Activated gamma-delta T cell treated with anti-CD3 and anti-CD28 coated beads, Interleukin-2, amount 50 U/mL, for 16 hours (primary cell): ENCODE measurements at places on chromosomes 7 and 10.
A peak's percentile ranks its signal among the peaks of the same experiment; 100 is the strongest.

- no peak for DNase-seq
Observed at GRCh38 chr10:11680496-11680895, 61.7 kb upstream of the ECHDC3 start.

GRCh38 chr10:86206240-86206579 lies 160.4 kb downstream of the GRID1 start:
- no peak for DNase-seq

DNA sequence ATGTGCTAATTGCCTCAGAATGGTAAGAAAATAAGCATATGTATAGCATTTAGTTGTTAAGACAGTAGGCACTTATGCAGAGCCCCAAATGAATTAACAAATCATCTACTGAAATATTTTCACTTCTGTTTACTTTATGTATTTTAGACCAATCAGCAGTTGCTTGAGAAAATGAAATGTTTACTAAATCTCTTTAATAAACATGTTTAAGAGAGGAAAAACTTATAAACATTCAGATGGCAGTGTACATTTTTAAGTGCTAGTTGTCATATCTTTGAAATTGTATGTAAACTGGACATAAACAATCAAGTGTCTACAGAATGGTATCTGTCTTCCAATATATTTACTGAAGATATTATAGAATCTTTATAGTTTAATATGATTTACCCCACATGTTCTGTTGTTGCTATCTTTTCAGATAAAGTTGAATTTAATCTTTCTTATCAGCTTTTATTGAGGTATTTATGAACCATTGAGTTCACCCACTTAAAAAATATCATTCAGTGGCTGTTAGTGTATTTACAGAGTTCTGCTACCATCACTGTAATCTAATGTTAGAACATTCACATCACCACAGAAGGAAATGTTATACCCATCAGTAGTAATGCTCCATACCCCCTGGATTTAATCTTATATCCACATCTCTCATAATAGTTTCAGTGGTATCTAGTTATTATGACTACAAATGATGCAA lies 264.3 kb downstream of the ADK start:
- DNase-seq = no peak

GRCh38 chr10:12077580-12078180 lies 8.9 kb downstream of the DHTKD1 start:
- no peak for DNase-seq

DNA sequence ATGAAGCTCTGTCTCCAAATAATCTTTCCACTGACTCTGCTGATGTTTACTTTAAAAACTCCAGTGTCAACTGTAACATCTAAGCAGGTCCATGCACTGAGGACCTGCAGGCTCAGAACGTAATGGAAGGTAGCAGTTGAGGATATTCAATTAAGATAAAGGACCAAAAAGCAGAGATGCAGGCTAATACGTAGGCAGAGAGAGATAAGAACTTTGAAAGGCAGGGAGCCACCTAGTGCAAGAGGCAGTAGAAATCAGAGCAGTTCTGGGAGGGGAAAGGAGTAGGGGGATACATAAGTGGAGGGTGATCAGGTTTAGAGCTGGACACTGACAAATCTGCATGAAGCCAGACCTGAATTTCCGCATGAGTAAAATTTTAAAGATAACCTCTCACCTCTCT lies 114.5 kb upstream of the POM121L12 start:
- DNase-seq = no peak

GRCh38 chr10:110533149-110533548 lies 34.3 kb upstream of the SMC3 start:
- no peak for DNase-seq

DNA sequence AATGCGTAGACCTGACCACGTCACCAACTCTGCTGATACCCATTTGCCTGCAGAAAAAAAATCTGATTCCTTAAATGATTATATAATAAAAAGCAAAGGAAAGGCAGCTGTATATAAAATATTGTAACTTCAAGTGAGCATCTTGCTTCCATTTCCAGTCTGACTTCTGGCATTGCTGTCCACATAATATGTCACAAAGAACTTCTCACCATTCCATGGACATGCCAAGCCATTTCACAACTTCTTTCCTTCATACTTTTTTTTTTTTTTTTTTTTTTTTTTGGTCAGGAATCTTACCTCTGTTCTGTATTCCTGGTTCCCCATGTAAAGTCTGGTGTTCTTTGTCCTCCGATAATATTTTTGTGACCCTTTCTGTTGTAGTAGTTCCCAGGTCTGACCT lies 165.5 kb downstream of the SND1 start:
- DNase-seq = no peak

- no peak for DNase-seq
Observed at GRCh38 chr10:31157123-31158010, 125.7 kb upstream of the ZNF438 start.

DNA sequence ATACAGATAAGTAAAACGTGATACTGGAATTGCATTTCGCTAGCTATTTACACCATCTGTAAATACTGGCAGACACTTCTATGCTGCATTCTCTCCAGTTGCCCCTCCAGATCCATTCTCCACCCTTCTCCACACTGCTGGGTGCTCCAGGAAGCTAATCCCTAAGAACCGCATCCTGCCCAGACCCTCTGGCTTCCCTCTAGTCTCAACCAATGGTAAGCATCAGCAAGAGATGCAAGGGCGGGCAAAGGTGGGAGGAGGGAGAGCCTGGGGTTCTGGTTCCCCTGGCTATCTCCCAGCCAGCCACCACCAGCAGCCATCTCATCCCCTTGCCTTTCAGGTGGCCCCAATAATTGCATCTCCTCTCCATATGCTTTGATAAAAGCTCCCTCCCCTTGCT lies 84.4 kb downstream of the AMPH start:
- DNase-seq = no peak

GRCh38 chr7:22885797-22886261 lies 63.2 kb upstream of the TOMM7 start:
- DNase-seq = peak; percentile 15

GRCh38 chr10:17029239-17029580 lies 100.4 kb downstream of the CUBN start:
- no peak for DNase-seq

GRCh38 chr7:141915565-141915964 lies 634 bp upstream of the OR9A4 start:
- no peak for DNase-seq

DNA sequence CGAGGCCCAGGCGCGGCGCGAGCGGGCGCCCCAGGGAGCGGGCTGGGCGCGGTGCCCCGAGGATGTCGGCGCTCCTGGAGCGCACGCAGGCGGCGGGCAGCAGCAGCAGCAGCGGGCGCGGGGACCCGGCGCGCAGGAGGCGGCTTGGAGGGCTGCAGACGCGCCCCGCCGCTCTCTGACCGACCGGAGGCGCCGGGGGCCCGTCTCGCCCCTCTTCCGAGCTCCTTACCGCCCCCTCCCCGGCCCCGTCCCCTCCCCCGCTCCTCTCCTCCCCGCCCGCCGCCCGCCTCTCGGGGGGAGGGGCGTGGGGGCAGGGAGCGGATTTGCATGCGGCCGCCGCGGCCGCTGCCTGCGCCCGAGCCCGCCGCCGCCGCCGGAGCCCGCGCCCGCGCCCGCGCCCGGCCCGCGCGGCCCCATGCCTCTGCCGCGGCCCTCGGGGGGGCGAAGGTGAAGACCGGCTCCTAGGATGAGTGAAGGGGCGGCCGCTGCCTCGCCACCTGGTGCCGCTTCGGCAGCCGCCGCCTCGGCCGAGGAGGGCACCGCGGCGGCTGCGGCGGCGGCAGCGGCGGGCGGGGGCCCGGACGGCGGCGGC lies at the start of gene NRG3:
Gene NRG3, plus strand, starts transcription at position 320 of the 592 bp plus-strand sequence.
- no peak for DNase-seq

- DNase-seq = no peak
Observed at GRCh38 chr7:145779140-145779539, 337.5 kb upstream of the CNTNAP2 start.

DNA sequence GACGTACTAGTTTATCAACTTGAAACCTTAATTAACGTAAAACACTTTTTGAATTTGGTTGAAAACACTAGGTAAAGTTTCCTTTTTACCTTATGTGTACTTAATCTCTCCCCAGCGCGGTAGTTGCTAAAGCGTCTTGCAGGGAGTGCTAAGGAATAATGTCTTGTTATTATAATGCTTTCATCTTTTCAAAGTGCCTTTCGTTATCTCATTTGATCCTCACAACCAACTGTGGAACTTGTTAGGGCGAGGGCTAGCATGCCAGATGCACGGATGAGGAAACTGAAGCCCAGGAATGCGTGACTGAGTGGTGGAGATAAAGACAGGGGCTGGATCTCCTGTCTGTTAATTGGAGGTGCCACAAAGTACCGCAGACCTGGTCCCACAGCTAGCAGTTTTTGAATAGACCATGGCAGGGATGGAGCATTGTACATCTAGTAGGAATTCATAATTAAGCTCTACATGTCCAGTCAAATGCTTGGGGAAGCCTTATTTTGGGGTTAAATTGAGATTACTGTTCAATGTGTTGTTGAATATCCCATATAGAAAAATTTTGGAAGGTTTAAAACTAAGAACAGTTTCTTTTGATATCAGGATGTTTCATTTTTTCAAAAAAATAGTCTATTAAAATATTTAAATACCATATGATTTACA lies 234.3 kb downstream of the SH2D4B start:
- no peak for DNase-seq

GRCh38 chr7:87414794-87415188 lies 60.7 kb downstream of the ABCB4 start:
- no peak for DNase-seq

DNA sequence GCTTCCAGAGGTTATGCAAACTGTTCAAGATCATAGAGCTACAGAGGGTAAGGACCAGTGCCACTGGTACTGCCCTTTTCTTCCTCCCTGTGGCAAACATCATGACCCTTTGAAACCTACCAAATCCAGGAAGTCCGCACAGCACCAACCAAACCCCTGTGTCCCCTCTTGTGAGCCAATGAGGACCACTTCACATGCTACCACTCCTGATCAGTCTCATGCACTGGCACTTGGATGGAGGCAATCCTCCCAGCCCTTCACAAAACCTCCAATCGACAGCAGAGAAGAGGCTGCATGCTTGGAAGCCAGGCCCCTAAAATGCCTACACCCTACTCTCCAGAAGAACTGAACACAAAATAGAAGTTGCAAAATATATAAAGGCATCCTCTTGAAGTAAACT lies 248.0 kb downstream of the TNS3 start:
- no peak for DNase-seq

GRCh38 chr10:22723343-22723779 lies 9.0 kb upstream of the PIP4K2A start:
- no peak for DNase-seq

- no peak for DNase-seq
Observed at GRCh38 chr7:86930554-86931307, 128.7 kb downstream of the ELAPOR2 start.

DNA sequence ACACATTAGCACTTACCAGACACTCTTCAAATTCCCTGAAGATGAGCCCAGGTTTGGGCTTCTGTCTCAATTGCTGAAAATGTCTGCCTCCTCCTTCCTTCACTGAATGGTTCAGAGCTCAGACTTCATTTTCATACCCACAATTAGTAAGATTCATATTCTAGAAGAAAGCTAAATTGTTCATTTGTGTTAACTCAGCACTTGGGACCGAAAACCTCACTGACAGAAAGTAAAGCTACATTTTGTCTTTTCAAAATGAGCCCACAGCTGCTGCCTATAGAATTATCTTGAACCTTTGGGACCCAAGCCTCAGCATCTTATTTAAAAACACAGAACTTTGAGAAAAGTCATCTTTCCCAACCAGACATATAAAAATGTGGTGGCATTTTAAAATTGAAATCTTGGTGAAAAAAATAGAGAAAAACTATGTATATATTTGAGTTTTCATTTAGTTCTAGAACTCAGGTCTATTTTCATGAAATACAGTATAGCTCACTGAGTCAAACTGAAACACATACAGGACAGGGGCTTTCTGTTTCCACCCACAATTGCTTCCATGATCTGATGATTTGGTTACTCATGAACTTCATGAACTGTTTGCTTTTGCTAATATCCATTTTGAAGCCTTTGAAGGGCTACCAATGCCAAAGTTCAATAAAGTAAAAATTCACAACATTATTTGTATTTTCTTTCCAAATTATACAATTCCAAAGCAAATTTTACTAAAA lies 119.1 kb upstream of the PFKP start:
- DNase-seq = no peak

DNA sequence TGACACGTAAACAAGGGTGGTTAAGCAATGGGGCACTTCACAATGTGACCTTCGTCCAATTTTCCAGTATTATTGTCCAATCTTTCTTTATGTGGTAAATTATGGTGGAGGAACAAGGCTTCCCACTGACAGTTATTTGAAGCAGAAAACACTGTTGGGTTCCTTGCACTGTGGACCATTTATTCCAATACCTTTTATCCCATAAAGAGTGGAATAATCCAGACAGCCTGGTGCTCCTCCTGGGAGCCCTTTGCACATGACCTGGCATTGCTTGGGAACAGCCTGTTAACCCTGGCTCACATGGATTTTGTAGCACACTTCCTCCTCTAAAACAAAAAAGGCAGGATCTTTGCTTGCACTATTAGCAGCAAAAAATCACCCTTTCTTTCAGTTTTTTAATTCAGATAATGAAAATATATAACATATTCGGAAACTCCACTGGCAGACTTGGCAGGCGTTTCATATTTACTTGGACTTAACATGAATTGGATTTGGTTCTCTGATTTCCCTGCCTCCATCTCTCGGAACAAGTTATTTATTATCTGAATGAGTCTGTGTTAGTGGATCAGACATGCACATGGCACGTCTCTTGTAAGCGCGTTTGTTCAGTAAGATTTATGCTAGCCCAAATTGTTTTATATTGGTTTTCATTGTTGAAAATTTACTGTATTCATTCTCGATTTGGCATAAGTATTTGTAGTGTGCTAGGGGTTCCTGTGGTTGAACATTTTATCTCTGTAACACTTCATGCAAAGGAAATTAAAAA lies 59.3 kb downstream of the BMPER start:
- no peak for DNase-seq

DNA sequence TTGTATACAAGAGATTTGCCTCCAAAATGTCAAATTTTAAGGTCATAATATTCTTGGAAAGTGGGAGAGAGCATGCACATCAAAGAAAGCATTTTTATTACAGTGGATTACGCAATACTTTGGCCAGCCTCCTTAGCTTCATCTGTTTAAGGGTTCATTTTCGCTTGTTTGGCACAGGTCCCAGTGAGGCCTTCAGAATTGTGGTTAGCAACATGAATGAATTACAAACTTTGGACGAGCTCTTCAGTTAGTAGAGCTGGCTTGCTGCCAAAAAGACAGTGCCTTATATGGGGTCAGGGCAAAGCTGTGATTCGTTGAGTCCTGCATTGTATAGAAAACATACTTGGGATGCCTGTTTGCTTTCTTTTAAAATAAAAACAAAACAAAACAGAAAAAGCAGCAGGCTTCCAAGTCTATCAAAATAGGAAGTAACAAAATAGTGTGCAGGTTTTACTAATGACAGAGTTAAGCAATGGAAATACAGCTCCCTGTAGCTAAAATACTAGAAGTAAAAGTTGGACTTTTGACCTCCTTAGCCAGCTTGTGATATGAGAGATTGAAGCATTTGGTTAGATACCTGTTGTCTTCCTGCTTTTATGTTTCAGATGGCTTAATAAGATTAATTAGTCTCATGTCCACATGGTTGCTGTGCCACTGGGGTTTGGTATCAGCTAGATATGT lies 190.8 kb downstream of the MLLT10 start:
- DNase-seq = peak; percentile 9

GRCh38 chr7:32535162-32535702 lies 39.9 kb downstream of the AVL9 start:
- DNase-seq = no peak
